Activated naive CD8-positive, alpha-beta T cell treated with anti-CD3 and anti-CD28 coated beads, Interleukin-2, amount 50 U/mL, for 24 hours (primary cell): ENCODE measurements at places on chromosomes 2 and 18.
A peak's percentile ranks its signal among the peaks of the same experiment; 100 is the strongest.

GRCh38 chr2:131580187-131580586, 52.5 kb downstream of the CCDC74A start:
- DNase-seq = no peak

DNA sequence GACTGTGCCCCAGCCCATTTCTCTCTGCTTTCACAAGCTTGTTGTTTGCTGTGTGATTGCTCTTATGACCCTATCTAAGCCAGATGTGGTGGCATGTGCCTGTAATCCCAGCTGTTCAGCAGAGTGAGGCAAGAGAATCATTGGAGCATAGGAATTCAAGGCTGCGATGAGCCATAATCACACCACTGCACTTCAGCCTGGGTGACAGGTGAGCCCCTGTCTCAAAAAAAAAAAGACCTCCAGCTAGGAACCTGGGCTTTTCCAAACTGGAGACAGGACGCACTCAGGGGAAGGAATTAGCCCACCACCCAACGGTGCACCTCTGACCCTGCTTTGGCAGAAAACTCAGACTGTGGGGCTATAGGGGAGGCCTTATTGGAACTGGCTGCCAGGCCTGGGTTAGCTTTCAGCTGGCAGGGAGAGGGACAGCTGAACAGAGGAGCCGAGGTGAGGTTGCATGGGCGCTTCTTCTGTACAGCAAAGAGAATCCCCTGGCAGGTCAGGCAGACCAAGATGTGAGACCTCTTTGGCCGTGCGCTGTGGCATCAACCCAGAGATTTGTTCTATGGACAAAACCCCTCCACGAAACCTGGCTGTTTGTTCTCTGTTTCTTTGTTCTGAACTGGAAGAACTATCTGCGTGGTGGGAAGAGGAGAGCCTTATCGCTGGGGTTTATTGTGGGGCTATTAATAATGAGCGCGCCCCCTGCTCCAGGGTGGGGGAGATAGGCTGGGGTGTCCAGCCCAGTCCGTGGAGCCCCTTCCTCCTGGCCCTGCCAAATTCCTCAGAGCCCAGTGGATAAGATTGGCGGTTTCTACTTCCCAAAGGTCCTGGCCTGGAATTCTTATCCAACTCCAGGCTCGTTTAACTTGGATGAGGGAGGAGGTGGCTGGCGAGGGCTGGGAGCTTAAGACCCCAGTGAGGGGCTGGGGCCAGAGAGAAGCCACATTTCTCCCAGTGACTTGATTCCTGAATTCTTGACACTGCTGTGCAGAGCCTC, 38.8 kb upstream of the SMAD7 start:
- no peak for DNase-seq

DNA sequence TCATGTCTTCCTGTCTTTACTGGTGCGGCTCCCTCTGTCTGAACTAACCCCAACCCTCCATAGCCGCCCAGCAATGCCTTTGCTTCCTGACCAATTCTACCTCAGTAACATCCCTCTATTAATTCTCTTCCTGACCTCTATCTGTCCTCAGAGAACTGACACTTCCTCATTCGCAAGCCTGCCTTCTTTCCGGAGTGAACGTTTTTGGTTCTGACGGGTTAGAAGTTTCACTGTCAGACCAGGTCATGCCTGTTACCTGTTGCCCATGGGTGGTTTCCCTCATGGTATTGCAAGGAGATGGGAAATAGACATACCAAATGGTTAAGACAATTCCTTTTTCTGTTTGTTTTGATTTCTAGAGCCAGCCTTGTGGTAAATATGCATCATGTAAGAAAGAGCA, 453.4 kb upstream of the SLC14A2 start:
- DNase-seq = no peak

- no peak for DNase-seq
Observed at GRCh38 chr2:109434351-109434750, 179.4 kb downstream of the SEPTIN10 start.

DNA sequence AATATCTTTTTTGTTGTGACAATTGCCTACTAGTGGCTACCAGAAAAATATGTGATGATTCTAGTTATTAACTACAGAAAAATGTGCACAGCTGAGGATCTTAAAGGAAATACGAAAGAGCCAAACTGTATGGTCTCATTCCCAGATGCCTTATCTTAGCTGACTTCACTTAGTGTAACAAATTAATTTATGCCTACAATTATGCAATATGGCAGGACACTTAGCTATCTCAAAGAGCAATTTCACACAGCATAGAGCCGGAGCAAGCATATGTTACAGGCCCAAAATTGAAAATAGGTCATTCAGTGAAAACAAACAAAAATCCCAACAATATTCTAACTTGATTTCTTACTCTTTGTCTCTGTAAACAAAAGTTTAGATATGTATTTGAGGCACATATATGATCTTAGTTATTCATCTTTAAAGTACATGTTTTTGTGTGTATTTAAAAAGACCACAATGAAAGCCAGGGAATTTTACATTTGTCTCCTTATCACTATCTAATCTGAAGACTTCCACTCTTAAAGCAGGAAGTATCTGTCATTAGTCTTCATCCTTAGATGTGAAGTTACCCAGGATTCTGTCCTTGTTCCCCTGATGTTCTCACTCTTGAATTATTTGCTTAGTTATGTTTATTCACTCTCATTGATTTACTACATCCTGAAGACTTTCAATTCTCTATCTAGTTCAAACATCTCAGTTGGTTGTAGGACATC, 1579.0 kb upstream of the NXPH2 start:
- no peak for DNase-seq

- no peak for DNase-seq
Observed at GRCh38 chr2:188870289-188870688, 103.9 kb upstream of the COL3A1 start.

GRCh38 chr18:77970814-77971213, 721.2 kb downstream of the GALR1 start:
- no peak for DNase-seq

GRCh38 chr2:133717497-133717896, 149.2 kb upstream of the NCKAP5 start:
- DNase-seq = no peak

GRCh38 chr2:137179542-137179941, 414.2 kb downstream of the THSD7B start:
- DNase-seq = no peak

DNA sequence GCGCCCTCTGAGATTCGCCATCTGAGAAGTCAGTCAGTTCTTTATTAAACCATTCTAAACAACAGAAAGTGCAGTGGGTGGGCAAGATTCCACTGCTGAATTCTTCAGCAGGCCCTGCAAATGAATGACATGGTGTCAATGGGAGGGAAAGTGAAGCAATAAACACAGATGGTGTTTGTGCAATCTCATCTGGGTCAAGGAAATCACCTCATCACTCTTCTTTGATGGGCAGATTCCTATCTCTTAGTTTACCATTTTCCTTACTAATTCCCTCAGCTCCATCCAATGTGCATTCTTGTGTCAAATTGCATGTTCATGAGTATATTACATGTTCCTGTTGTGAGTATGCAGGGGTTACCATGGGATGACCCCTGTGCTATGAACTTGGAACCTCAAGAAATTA, 100.7 kb upstream of the CYP1B1 start:
- DNase-seq = no peak

GRCh38 chr2:193561054-193561453, 1366.3 kb upstream of the TMEFF2 start:
- no peak for DNase-seq

DNA sequence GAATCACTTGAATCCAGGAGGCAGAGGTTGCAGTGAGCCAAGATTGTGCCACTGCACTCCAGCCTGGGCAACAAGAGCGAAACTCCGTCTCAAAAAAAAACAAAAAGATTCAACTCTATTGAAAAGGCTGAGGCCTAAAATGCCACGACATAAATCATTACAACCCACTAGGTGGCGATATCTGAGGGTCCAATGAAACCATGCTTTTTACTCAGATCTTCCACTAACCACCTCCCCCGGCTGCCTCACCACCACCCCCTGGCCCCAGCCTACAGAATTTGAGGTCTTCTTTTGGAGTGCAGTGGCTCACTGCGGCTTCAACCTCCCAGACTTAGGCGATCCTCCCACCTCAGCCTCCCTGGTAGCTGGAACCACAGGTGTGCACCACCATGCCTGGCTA, 57.5 kb downstream of the AP1S3 start:
- DNase-seq = peak; percentile 38

- DNase-seq = no peak
Observed at GRCh38 chr2:129935118-129935517, 44.3 kb upstream of the RAB6C start.

DNA sequence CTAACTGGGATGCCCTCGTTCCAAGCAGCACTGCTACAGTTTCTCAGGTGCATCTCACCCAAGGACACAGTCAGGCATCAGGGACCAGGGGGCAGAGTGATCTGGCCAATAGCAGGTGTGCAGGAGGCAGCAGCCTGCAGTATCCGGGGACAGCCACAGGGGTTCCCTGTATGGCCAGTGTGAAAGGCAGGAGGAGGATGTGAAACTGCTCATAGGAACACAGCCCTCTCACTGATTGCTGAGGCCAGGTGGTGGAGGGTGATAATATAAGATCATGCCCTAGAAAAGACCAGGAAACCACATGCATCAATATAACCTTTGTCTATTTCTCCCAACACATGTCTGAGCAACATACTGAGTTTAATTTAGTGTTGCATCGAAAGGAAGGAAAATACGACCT, 112.7 kb upstream of the TACR1 start:
- peak; percentile 3 for DNase-seq

GRCh38 chr2:84194949-84195644, 264.0 kb downstream of the SUCLG1 start:
- no peak for DNase-seq

DNA sequence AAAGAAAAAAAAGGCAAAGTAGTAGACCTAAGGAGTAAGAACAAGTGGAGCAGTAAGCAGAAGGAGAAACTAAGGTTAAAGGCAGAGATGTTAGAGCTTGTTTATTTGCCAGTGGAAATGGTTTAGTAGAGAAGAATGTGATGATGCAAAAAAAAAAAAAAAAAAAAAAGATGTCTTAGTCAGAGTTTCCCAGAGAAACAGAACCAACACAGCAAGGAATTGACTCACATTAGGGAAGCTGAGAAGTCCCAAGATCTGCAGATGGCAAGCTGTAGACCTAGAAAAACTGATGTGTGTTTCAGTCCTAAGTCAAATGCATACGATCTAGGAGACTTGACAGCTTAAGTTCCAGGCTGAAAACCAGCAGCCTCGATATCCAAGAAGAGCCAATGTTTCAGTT, 1548.8 kb upstream of the LRRTM1 start:
- no peak for DNase-seq

DNA sequence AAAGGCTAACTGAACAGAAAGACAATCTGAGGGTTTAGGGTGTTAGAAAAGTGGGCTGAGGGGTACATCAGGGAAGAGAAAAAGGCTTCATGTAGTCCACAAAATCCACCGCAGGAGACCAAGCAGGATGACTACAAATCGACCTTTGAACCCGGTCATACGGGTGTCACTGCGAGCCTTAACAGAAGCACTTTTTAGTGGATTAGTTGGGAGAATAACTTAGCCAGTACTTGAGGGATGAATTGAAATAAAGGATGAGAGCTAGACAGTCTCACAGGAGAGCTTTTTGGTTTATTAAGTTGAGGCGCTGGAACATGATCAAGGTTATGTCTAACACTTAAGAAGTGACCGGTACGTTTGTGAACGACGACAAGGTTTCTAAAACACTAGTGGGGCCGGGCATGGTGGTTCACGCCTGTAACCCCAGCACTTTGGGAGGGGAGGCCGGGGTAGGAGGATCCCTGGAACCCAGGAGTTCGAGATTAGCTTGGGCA, 217.7 kb downstream of the MCFD2 start:
- DNase-seq = peak; percentile 14

DNA sequence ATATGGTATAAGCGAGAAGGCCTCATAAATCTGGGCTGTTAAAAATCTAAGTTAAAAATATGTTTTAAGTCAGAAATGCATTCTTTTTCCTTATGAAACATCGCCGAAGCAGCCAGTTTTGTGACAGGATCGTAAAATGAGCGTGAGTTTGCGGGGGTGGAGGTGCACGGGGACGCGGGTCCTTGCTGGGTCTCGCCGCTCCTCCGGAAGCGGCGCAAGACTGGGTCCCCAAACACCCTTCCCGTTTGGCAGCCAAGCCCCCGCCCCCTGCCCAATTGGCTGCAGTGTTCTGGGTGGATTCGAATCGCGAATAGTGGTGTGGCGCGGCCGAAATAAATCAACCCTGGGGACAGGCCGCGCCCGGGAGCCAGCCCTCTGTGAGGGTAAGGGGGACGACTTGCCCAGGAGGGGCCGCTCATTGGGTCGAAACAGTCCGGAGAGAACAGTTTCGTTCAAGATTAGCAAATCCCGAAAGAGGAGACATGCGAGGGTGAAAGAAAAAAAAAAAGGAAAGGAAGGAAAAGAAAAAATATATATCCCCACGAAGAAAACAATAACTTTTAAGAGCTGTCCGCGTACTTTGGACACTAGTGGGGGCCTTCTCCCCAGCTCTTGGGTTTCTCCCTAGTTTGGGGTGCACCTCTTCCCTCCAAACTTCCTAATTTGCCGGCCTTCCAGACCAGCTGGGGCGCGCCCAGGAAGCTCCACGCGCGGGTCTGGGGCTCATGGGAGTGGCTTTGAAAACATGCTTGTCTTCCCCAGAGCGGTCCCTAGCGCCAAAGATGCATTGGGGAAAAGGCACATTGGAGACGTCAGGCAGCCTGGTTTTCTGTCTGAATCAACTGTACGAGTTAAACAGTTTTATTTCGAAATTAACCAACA, 3.1 kb upstream of the GATA6 start:
- DNase-seq = no peak

GRCh38 chr2:149002891-149003740, 35.4 kb upstream of the LYPD6B start:
- DNase-seq = no peak

DNA sequence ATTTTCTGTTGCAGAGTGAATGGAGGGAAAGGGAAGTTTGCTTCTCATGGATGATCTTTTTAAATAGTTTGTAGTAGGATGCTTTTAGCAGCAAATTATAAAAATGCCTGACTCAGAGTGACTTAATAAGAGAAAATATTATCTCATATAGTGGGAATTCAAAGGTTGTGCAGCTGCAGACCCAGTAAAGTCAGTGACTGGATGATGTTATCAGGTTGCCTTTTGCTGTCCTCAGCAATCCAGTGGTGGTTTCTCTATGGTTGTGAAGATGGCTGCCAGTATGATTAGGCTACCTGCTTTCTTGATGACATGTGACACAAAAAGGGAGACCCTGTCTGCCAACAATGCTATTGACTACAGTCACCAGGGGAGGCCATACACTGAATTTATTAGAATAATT, 184.8 kb downstream of the DIS3L2 start:
- no peak for DNase-seq

- DNase-seq = no peak
Observed at GRCh38 chr2:41605311-41605710, 442.5 kb upstream of the PKDCC start.

- DNase-seq = no peak
Observed at GRCh38 chr2:24411488-24412151, 51.3 kb upstream of the ITSN2 start.

DNA sequence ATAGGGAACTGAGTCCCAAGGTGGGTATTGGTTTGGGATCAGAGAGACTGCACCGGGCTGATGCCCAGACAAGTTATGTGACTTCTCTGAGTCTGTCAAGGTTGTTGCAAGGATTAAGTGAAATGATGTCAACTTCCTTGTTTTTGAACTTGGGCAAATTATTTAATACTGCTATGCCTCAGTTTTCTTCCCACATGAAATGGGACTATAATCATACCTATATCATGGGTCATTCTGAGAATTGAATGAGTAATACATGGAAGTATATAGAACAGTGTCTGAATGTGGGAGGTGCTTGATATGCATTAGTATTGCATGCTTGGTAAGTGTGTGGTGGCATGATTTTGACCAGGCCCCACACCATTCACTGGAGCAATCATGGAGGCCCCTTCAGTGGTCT, 99.0 kb downstream of the PRKCE start:
- no peak for DNase-seq

GRCh38 chr2:137182071-137182470, 416.7 kb downstream of the THSD7B start:
- DNase-seq = no peak

GRCh38 chr2:15732341-15733077, 140.8 kb downstream of the DDX1 start:
- DNase-seq = no peak
